Naive thymus-derived CD8-positive, alpha-beta T cell (primary cell): ENCODE measurements at places on chromosomes 7 and 10.

- DNase-seq = no peak
Measured at GRCh38 chr10:71547876-71548846, 151.4 kb downstream of the CDH23 start.

DNA sequence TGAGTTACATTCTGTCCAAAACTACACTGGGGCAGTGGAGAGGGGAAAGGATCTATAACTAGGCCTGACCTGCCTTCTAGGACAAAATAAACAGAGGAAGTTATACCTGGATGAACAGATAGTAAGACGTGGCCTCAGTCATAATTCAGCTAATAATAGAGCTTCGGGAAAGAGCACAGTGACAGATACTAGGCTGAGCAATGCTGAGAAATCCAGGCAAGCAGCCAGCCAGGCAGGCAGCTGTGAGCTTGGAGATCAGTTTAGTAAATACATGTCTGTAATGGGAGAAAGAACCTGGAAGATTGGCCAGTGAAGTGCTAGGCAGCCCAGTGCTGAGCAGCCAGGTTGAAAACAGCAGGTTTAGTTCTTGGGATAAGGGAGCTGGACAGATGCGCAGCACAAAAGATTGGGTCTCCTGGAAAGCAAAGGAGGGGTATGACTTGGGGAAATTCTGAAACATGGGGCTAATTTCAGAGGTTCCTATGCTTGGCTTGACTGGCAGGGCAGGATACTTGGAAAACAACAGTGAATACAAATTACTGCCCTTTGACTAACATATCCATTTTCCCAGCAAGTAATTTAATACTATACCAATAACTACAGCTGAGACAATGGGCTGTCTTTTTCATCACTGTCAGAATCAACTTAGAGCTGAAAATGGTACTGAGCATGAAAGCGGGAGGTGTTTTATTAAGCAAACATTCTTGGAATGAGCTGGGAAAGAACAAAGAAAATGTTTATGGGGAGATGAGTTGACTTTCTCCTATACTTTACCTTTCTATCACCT lies 140.8 kb downstream of the DGKB start:
- DNase-seq = no peak

DNA sequence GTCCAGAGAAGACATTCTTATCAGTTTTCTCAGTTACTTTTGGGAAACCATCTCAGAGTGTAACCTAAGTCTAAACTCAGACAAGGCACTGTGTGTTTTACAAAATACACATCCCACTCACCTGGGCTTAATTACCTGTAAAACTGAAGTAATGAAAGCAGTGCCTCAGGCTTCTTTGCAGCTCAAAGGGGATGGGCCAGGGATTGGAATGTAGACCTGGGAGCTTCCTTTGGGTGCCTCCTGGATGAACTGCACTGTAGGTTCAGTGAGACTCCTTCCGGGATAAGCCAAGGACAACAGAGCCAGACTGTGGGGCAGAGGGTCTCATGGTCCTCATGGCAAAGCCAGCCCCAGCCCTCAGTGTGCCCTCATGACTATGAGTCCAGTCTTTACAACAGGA lies 672.4 kb upstream of the GALNT17 start:
- DNase-seq = no peak

DNA sequence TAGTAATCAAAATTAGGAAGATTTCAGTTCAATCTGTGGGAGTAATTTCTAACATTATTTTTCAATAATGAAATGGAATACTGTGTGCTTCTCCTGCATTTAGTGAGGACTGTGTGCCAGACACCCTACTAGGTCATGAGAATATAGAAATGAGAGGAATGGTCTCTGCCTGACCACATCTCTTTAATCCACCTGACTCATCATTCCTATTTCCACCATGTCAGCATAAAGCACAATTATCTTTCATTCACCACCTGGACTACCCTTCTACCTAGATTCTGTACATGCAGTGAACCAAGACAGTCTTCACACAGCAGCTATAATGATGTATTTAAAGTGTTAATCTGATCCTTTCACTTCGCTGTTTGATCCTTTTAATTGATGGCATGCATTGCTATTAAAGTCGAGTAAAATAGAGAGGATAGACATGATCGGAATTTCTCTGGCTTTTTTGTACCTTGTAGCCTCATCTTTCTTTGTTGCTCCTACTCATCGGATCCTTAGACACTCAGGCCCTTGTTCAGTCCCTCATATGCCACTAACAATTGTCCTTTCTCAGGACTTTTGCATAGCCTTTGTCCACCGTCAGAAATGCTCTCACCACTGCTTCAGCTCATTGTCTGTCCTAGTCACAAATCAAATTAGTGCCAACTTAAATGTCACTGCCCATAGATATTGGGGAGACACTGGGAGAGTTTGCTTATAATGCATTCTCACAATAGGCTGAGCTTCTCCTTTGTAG lies 1037.1 kb downstream of the REEP3 start:
- no peak for DNase-seq

GRCh38 chr10:81877596-81877995 lies 2.6 kb downstream of the NRG3 start:
- DNase-seq = no peak

- no peak for DNase-seq
Measured at GRCh38 chr10:113045147-113046055, 95.4 kb downstream of the TCF7L2 start.

DNA sequence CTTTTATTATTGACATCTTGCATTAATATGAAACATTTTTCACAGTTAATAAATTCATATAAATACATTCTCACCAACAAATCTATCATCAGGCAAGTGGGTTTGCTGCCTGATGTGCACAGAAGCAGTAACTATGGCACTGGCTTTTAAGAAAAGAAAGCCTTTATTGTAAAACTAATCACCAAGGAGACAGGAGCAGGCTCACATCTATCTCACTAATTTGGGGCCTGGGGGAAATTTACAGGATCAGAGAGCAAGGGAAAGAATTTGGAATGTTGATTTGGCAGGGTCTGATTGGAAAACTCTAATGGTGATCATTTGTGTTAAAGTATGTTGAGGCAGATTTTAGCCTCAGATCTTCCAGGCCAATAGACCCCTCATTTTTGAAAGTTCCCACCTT lies 605.7 kb downstream of the POM121L12 start:
- DNase-seq = no peak

DNA sequence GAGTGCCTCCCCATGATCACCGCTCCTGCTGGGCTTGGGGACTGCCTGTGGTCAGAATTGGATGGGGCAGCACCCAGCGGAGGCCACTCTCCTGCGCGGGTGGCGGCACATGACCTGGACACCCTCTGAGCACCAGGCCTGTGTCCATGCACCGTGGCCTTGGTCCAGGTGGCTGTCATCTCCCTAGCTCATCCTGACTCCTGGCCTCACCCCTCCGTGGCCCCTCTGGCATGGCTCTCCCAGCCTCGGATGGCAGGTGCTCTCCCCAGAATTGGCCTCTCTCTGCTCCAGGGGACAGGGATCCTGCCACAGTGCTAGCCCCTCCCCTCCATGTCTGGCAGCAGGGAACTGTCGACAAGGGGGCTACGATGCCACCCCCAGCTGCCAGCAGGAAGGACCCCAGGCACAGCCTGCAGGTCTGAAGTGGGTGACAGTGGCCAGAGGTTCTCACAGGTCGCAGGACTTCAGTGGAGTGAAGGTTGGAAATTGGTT lies 37.2 kb upstream of the BTBD16 start:
- DNase-seq = no peak

DNA sequence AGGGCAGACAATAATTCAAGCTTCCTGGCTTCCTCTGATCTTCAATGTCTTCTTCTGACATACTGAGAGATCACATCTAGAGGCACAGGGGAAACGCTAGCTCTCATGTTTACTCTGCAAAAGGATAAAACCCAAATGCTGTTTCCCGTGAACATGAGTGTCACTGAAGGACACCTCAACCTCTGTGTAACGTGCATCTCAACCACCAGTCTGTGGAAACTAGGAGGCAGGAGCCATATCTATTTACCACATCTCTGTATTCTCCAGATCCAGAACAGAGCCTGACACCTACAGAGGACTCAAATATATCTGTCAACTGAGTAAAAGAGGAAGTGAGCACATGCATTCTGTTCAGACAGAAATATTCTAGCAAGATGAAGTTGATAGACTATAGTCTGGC lies 140.3 kb upstream of the TARP start:
- no peak for DNase-seq

GRCh38 chr7:26420422-26421019 lies 128.9 kb downstream of the SNX10 start:
- no peak for DNase-seq

DNA sequence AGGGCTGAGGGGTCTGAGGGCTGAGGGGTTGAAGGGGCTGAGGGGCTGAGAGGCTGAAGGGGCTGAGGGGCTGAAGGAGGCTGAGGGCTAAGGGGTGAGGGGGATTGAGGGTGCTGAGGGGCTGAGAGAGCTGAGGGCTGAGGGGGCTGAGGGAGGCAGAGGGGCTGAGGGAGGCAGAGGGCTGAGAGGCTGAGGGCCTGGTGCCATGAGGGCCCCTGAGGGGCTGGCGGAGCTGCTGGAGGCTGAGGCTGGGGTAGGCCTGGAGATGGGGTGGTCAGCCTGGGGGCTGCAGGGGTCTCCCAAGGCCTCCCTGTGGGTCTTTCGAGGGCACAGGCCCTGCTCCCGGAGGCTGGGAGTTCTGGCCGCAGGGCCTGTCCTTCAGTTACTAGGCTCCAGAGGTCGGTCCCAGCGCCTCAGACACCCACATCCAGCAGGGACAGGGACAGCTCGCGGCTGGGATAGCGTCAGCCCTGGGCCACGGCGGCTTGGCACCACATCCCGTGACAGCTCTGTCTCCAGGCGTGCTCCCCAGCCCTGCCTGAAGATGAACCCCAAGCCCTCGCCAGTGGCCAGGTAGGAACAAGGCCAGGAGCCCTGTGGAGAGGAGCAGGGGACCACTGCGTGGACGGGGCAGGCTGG lies 16.9 kb downstream of the MYO1G start:
- DNase-seq = no peak

- DNase-seq = no peak
Measured at GRCh38 chr7:64099656-64100531, 54.7 kb downstream of the ZNF727 start.

DNA sequence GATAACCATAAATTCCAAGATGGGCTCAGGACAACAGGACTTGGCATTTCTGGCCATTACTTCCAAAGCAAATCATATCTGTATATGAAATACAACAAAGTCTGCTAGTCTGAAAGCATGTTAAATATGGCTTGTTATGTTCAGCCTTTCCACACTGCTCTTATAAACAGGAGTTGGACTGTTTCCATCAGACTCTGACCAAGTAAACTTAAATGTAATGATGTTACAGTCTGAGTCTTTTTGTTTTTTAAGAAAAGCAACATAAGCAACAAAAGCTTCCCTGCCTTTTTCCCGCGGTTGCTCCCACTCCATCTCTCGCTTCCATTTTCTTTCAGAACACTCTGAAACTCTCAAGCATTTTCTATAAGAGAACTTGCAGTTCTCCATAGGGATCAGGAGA lies 8.1 kb upstream of the CDCA7L start:
- no peak for DNase-seq

GRCh38 chr10:43038783-43039623 lies 37.9 kb upstream of the RET start:
- DNase-seq = no peak

DNA sequence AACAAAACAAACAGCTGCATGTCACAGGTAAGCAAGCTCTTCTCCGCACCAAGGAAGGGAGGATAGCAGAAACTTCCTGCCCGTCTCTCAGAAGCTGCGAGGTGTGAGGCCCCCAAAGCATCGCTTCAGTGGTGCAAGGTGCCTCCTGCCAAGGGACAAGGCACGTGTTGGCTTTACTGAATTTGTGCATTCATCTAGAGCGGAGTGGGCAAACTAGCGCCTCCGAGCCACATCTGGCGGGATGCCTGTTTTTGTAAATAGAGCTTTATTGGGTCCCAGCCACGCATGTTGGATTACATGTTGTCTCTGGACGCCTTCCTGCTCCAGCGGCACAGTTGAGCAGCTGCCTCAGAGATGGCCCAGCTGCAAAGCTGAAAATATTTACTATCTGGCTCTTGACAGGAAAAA lies 27.7 kb downstream of the PHYH start:
- no peak for DNase-seq

DNA sequence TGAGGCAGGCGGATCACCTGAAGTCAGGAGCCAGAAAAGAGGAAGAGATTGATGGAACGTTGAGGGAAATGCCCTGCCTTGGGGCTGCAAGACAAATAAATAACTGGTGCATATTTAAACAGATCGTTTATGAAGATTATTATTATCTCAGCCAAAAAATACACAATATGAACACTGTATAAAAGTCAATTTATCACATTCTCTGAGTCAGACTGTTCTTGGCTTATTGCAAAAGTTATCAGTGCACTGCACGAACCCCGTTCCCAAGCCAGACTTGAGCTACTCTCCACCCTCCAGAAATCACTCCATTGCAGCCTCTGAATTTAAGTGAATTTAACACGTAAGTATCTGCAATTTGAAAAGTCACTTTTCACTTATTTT lies 1.6 kb downstream of the DNMBP start:
- no peak for DNase-seq

- no peak for DNase-seq
Measured at GRCh38 chr10:123509338-123509737, 156.8 kb upstream of the GPR26 start.

DNA sequence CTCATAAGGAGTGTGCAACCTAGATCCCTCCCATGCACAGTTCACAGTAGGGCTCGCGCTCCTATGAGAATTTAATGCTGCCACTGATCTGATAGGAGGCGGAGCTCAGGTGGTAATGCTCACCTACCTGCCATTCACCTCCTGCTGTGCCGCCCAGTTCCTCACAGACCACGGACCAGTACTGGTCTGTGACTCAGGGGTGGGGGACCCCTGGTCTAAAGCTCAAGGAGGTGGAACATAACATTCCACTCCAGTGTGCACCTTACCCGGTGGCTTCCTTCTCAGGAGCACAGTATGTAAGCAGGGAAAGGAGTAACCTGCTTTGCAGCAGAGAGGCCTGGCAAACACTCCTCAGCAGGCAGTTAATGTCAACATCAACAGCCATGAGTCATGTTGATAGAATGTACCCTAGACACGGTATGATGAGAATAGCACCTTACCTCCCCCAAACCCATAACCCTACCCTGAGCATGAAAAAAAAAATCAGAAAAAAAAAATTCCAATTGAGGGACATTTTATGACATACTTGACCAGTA lies 273.5 kb downstream of the FGFR2 start:
- no peak for DNase-seq

GRCh38 chr10:3391657-3392056 lies 219.1 kb upstream of the PITRM1 start:
- no peak for DNase-seq

DNA sequence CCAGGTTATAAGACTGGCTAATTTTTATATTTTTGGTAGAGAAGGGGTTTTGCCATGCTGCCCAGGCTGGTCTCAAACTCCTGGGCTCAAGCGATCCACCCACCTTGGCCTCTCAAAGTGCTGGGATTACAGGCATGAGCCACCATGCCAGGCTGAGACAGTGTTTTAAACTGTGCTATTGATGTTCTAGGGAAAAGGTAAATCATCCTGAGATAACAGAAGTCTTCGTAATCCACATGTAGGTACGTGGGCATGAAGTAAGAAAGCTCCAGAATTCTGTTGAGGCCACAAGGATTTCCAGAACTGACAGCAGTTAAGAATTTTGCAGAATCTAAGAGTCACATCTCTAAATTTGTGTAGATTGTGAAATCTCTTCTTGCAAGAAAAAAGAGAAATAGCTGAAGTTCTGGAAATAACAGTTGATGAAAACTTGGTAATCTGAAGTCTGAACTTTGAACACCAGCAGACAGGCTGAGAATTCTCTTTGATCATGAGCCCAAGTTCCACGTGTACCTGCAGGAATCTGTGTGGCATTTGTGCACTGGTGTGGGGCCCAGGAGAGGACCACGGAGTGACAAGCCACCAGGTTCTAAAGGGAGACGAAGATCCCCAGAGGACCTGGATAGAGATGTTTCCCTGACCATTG lies 24.6 kb downstream of the C7orf33 start:
- DNase-seq = no peak
